ENCODE measurements at places on chromosomes 4 and X.

DNA sequence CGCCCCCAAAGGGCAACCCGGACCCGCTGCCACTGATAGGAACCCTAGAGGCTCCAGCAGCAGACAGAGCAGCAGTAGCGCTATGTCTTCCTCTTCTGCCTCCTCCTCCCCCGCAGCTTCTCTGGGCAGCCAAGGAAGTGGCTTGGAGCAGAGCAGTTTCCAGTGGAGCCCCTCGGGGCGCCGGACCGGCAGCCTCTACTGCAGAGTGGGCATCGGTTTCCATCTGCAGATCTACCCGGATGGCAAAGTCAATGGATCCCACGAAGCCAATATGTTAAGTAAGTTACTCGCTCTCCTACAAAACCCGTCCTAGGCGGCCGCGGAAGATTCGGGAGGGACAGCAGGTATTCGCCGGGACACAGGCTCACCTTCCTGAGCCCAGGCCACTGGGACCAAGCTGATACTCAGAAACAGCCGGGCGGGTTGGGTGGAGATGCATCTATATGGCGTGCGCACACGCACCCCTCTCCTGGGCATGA, 477 bp downstream of the FGF5 start:
- DNase-seq = no peak

DNA sequence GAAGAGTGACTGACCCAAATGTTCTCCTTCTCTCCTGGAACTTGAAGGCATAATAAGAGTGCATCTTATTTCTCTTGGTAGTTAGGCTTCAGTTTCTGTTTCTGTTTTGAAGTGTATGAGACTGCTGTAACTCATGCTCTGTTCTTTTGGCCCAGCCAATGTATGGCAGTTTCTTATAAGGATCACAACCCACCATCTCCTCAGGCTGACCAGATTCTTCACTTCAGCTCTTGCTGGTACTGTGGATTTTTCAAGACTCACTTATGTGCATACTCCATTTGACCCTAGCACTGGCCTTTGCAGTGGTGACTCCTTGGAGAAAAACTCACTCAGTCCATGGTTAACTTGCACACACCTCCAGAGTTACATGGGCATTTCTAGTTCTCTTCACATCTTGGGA, 9.6 kb upstream of the YTHDC1 start:
- no peak for DNase-seq

- DNase-seq = no peak
These were observed 81.5 kb downstream of the NHS start for GRCh38 chrX:17456526-17456925.

DNA sequence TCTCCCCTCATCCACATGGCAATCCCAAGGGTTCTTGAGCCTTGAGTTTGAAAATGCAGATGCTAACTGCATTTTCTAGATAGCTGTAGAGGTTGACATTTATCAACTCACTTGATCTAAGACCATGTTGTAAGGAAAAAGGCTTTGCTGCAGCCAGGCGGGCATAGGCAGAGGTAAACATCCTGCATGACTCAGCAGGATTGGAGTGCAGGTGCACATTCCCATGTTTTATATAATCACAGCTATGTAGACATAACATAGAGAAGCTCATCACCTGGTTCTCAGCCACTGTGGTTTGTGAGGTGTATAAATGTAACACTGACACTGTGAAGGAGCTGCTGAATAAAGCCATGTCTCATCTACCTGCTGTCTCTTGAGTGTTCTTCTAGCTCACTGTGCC, 62.3 kb upstream of the PDE5A start:
- DNase-seq = no peak
